NCI-H2081 treated with DMSO at 0.1 percent for 48 hours (cell line): ENCODE measurements at places on chromosomes 2 and 18.

- DNase-seq, result no peak
These were observed 47.4 kb downstream of the MFSD6 start for GRCh38 chr2:190455358-190456095.

DNA sequence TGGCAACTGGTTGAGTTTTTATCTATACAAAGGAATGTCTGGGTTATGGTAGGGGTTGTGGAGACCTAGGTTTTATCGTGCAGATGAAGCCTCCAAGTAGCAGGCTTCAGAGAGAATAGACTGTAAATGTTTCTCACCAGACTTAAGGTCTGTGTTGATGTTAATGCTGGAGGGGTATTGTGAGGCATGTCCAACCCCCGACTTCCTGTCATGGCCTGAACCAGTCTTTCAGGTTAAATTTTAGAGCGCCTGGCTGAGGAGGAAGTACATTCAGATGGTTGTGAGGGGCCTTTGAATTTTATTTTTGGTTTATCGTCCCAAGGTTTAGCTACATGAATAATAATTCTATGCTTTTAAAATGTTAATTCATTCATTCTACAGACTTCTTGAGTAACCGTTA, 435.1 kb downstream of the DLGAP1 start:
- DNase-seq, result no peak

DNA sequence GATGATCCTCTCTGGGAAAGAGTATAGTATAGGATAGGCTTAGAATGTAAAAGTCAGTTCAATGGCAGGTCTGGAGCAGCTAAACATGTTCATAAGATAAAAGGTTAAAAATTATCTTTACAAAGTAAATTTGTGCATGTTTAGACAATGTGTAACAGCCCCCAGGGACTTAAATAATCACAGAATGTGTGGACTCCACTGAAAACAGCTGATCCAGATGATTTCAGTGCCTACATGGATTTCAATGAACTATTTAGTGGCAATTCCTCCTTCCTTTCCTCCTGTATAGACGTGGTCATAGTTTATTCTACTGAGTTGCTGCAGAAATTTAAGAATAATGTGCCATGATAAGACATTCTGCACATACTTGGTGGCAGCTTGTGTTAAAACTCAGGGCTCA, 42.9 kb downstream of the ARHGEF33 start:
- DNase-seq, result no peak

DNA sequence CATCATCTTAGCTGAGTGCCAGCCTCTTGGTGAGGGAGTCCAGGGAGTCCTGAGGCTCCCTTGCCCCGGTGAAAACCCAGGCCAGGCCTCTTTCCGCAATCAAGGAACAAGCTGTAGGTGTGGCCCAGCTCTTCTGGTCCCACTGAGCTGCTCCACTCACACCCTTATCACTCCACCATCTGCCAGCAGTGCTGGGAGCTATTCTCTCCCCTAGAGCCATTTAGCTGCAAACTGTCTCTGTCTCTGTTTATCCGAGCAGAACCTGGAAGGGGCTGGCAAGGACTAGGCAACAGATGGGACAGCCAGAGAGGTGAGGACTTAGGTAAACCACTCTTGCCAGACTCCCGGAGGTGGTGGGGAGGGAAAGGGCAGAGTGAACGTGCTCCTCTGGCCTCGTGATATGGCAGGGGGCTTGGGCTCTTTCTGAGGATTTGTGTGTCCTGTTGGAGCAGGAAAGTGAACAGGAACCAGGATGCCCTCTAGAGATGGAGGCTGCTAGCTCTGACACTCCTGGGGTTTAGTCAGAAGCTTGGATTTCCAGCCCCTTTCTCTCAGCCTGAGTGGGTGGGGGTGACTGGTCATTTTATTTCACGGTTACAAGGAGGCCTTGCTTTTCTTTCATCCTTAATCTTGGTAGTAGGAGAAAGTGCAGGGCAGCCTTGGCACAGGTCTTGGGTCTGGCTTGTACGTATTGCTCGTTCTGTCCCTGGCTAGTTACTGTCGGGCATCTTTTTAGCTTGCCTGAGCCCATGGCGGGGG, 19.6 kb downstream of the B3GNT2 start:
- DNase-seq, result no peak

DNA sequence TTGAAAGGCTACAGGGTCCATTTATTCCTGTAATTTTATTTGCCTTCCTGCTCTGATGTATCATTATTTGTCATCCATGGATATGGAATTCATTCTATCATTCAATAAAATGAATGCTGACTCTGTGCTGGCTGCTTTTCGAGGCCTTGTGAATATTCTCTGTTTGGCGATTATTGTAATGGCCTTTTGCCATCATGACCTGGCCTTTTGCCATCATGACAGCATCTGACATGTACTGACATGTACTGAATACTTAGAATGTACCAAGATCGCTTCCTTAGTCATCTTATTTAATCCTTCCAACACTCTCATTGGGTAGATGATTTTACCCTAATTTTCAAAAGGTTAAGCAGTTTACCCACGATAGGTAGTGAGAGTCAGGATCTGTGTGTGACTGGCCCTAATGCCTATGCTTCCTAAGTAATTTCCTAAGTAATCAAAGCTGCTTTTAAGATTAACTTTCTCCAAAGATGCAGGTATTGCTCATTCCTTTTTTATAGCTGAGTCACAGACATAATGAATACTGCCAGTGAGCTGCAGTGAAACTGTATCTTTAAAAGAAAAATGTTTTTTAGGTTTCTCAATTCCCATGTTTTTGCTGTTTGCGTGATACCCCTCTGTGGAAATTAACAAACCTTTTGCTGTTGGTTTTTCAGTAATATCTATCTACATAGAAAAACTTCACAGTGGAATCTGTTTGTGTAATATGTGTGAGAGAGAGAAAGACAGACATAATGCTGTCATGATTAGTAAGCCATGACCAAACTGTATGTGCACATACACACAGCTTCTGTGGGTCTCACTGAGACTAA, 127.8 kb downstream of the CERS6 start:
- no peak for DNase-seq

- no peak for DNase-seq
These were observed 51.5 kb downstream of the NCK2 start for GRCh38 chr2:105796131-105796638.

GRCh38 chr2:18445433-18446320, 114.8 kb downstream of the RDH14 start:
- no peak for DNase-seq

DNA sequence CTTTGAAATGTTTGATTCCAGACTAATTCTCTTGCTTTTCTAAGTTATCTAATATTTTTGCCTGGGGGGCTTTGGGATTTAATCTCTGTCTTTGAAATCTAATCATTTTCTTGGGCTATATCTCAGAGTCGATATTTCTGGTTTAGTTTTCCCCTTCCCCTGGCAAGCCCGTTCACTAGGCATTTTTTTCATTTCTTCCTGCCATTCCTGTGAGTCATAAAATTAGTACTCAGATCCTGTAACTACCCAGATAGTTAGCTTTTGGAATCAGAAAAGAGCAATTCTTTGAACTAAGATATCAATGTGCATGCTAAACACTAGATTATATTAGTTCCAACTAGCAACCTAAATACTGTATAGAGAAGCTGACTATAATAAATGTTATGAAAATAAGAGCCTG, 29.4 kb upstream of the RNF149 start:
- DNase-seq, result no peak

- DNase-seq, result no peak
These were observed 72.6 kb upstream of the GRB14 start for GRCh38 chr2:164693834-164694233.

DNA sequence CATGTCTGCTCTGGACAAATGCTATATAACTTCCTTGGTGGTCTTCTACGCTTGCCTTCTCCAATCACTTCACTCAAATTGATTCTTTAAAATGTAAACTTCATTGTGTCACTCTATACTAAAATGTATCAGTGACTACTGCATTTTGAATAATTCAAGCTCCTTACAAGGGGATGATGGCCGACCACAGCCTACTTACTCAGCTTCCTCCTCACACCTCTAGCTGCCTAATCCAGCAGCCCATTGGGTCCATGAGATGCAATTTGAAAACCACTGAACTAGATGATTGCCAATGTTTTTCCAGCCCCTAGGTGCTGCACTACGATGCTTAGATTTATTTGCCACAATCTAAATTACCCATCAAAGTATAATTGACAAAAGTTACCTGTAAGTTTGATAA, 120.7 kb downstream of the CTAGE1 start:
- no peak for DNase-seq

- no peak for DNase-seq
These were observed 65.8 kb upstream of the TLK1 start for GRCh38 chr2:171226461-171226860.

GRCh38 chr18:70376914-70377258, 88.0 kb downstream of the SOCS6 start:
- DNase-seq, result no peak

DNA sequence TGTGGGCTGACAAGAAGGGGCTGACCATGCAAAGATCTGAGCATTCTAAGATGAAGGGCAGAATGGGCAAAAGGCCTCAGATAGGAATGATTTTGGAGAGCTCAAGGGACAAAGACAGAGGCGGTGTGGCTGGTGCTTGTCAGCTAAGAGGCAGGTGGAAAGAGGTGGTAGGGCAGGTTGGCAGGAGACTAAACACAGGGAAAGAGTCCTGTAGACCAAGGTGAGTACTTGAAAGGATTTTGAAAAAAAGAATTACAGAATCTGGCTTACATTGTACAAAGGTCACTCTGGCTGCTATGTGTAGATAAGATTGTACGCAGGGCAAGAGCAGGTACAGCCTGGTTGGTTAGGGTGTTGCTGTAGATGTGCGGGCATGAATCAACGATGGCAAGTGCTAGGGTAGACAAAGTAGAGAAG, 50.6 kb downstream of the STK39 start:
- DNase-seq, result no peak

- DNase-seq, result no peak
These were observed 51.3 kb downstream of the TET3 start for GRCh38 chr2:74036010-74036409.

DNA sequence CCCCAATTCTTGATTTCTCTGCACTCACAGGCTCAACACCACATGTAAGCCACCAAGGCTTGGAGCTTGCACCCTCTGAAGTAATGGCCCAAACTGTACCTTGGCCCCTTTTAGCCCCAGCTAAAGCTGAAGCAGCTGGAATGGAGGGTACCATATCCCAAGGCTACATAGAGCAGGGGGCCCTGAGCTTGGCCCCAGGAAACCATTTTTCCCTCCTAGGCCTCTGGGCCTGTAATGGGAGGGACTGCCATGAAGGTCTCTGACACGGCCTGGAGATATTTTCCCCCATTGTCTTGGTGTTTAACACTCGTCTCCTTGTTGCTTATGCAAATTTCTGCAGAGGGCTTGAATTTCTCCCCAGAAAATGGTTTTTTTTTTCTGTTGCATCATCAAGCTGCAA, 69.7 kb downstream of the SKA1 start:
- DNase-seq, result no peak
